ENCODE measurements at places on chromosomes 5 and 9.

DNA sequence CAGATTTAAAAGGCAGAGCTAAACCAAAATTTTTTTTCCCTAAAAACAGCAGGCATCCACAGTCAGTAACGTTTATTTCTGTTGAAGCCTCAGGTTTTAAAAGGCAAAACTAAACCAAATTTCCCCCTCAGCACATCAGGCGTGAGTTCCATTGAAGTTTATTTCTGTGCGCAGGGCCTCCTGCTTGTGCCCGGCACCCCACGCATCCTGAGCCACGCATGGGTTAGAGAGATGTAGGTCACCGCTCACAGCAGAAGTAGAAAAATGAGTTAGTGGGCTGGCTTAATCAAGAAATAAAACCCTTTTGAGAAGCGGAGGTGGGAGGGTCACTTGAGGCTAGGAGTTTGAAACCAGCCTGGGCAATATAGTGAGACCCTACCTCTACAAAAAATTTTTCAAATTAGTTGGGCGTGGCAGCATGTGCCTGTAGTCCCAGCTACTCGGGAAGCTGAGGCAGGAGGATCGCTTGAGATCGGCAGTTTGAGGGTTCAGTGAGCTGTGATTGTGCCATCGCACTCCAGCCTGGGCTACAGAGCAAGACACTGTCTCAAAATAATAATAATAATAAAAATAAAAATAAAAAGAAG is 75.6 kb upstream of the SPIN1 start:
- no peak for DNase-seq
- peak overlapping the region; percentile 81 for H3K27ac ChIP-seq
- peaks cover 29% of the 10 kb centered on the region for H3K4me1 ChIP-seq
- no peak overlapping the region for H3K4me3 ChIP-seq

GRCh38 chr5:176161431-176161830 is 76.8 kb upstream of the SIMC1 start:
- no peak overlapping the region for H3K4me3 ChIP-seq
- H3K4me1 ChIP-seq = no peaks in the 10 kb centered on the region
- no peaks in the 10 kb centered on the region for H3K36me3 ChIP-seq
- H3K27ac ChIP-seq = no peak overlapping the region
- H3K27me3 ChIP-seq = peaks cover 65% of the 10 kb centered on the region

GRCh38 chr5:7960142-7960541 is 91.2 kb downstream of the MTRR start:
- no peak for DNase-seq
- no peak overlapping the region for H3K27ac ChIP-seq
- peaks cover 4% of the 10 kb centered on the region for H3K27me3 ChIP-seq
- H3K36me3 ChIP-seq = no peaks in the 10 kb centered on the region
- no peak overlapping the region for H3K4me3 ChIP-seq
- H3K4me1 ChIP-seq = no peaks in the 10 kb centered on the region

DNA sequence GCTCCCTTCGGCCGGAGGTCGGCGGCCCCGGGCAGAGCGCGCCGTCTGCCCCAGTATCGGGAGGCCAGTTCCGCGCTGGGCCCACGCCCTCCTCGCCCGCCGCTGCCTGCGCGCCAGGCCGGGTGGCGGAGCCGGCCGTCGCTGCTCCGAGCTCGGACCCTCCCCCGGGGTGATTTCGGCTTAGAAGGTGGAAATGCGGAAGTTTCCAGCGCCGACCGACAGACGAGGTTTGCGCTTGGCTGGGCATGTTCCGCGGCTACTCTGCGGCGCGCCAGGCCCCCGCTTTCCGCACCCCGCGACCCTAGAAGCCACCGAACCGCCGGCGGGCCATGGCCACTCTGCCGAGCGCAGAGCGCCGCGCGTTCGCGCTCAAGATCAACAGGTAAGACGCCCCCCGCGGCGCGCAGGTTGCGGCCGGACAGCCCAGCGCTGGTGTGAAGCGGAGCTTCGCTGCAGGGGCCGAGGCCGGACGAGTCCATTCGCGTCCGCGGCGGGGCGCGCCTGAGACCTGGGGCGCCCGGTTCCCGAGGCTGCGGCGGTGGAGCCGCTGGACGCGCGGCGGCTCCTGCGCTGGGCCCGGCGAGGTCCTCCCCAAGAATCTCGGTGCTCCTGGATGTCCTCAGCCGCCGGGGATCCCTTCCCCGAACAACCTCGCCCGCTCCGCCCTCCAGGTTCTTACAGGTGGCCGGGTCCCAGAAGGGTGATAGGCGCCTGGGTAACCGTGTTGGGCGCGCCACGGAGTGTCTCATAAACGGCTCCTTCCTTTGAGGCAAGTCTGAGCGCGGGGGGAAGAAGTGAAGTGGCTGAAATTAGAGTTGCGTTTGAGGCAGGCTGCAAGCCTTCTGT is at the start of gene DOCK8:
DOCK8 (plus strand) TSS at position 218 of the 846 bp plus-strand sequence; CDS start at position 330, 112 bp downstream.
- H3K27ac ChIP-seq = peak within 1 kb of the TSS; percentile 59
- peaks cover 25% of the 10 kb centered on the region for H3K27me3 ChIP-seq
- DNase-seq = peak; percentile 75
- no peaks in the 10 kb centered on the region for H3K36me3 ChIP-seq

DNA sequence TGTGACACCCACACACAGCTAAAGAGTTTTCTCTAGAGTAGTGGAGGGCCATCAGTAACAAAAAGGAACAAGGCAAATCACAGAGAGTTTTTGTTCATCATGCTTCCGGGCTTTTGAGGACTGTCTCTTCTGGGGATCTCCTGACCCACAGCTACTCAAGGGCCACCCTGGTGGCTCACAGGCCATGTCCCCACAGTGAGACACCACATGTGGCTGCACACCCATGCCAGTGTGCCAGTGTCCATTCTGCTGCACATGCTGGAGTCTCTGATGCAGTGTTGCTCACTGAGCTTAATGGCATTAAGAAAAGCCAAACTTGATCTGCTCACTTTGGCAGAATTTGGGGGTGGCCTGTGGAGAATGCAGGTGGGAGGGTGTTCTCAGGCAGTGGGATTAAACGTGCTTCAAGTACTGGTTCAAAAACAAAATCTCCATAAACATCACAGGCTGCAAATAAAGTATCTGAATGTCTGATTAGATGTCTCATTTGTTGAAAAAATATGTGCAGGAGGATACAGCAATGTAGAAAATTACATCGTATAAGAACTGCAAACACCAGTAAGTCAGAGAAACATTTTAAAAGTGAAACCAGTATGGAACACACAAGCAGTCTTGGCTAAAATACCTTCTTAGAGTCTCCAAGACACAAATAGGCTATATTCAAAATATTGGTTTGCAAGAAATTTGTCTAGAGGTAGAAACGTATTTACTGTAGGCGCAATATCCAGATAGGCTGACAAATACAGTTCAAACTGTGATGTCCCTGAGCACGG is 11.0 kb downstream of the FREM1 start:
- peaks cover 17% of the 10 kb centered on the region for H3K36me3 ChIP-seq
- no peak for DNase-seq
- peaks cover 54% of the 10 kb centered on the region for H3K4me1 ChIP-seq
- no peak overlapping the region for H3K4me3 ChIP-seq

DNA sequence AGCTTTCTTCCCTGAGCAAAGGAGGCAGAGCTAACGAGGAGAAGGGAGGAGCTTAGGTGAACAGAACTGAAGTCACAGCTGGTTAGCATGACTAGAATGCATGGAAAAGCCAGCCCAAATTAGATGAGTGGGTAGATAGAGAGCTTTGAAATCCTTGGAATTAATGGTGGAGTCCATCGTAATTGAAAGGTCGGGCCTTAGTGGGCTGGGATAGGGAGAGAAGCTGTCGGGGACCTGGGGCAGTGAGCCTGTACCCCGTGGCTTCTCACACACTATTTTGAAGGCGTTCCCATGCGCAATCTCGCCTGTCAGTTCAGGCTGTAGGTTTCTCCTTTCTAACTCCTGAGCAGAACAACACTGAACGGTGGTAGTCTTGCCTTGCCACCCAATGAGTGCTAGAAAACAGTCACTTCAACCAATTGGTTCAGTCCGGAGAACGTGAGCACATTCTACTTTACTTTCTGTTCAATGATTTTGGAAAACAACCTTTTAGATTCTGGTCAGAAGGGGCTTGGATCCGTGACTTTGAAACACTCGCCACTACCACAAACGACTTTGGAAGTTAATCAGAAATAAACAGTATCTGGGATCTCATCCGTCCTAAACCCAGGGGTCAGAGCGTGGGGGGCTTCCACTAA is 655 bp upstream of the RAI14 start:
- no peak for DNase-seq
- no peaks in the 10 kb centered on the region for H3K27me3 ChIP-seq
- peaks cover 39% of the 10 kb centered on the region for H3K4me1 ChIP-seq
- H3K36me3 ChIP-seq = peaks cover 2% of the 10 kb centered on the region

DNA sequence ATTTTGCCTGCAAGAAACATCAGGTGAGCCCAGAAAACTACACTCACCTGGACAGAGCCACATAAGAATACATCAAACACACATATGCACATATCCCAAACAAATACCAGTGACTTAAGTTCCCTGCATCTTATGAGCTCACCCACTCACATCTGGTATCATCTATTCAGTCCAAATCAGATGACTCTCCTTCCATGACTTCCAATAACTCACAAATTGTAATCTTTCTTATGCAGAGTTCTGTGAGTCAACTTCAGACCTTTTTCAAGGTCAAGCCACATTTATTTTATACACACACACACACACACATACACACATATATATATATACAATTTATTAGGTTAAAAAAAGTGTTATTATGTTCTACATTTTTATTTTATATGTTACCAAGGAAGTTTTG is 1711.9 kb upstream of the CDH9 start:
- no peak overlapping the region for H3K4me3 ChIP-seq
- no peak for DNase-seq
- H3K27me3 ChIP-seq = no peaks in the 10 kb centered on the region
- no peaks in the 10 kb centered on the region for H3K36me3 ChIP-seq
- H3K27ac ChIP-seq = no peak overlapping the region

DNA sequence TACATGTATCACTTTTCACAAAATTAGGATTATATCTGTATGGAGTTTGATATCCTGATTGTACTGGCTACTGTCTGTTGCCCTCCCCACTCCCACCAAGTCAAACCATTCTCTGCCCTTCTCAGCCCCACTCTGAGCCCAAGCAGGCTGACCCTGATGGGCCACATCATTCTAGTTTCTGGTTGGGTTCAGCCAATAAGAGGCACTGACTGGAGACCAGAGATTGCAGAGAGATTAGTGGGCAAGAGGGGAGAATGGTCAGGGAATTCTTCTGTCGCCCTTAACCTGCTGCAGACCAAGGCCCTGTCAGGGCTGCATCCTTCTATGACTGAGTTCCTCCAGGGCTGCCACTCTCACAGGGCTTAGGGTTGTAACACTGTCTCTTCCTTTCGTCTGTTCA is 2.7 kb downstream of the HSPB3 start:
- H3K36me3 ChIP-seq = peaks cover 3% of the 10 kb centered on the region
- H3K27ac ChIP-seq = peak overlapping the region; percentile 78
